ENCODE measurements at places on chromosomes 16 and 17.
A peak's percentile ranks its signal among the peaks of the same experiment; 100 is the strongest.

DNA sequence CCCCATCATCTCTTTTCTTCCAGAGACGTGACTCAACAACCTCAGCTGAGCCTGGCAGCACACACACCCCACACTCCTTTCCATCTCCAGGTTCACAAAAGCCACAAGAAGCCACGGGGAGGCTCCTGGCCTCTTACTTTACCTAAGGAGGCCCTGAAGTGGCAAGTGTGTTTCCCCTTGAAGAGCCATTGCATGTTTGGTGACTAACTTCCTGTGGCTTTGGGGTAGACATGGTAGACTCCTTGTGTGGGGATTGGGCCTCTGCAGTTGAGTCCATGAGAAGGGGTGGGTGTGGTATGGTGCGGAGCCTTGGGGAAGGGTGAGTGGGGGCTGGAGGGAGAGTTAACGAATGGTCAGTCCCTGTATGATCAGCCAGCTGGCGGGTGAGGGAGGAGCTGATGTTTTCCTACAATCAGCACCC, 24.2 kb downstream of the SAP30BP start:
- DNase-seq = peak; percentile 37

GRCh38 chr17:1546292-1546922, 16.2 kb downstream of the PITPNA start:
- no peak for DNase-seq

GRCh38 chr16:22614271-22614947, 103.7 kb downstream of the NPIPB5 start:
- DNase-seq = no peak

DNA sequence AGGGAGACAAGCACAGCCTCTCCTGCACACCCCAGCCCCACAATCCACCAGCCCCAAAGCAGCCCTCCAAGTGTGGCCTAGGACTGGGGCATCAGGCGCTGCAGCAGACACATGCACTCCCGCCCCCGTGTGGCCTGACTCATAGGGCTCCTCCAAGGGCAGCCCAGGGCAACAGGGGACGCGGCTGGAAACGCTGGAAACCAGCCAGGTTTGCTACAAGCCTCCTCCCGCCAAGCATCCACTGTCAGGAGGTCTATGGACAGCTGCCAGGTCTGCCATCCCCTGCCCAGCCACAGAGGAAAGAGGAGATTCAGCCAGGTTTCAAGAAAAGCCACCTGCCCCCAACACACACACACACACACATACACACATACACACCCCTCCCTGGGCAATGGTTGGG, 25.8 kb downstream of the SRCIN1 start:
- no peak for DNase-seq

DNA sequence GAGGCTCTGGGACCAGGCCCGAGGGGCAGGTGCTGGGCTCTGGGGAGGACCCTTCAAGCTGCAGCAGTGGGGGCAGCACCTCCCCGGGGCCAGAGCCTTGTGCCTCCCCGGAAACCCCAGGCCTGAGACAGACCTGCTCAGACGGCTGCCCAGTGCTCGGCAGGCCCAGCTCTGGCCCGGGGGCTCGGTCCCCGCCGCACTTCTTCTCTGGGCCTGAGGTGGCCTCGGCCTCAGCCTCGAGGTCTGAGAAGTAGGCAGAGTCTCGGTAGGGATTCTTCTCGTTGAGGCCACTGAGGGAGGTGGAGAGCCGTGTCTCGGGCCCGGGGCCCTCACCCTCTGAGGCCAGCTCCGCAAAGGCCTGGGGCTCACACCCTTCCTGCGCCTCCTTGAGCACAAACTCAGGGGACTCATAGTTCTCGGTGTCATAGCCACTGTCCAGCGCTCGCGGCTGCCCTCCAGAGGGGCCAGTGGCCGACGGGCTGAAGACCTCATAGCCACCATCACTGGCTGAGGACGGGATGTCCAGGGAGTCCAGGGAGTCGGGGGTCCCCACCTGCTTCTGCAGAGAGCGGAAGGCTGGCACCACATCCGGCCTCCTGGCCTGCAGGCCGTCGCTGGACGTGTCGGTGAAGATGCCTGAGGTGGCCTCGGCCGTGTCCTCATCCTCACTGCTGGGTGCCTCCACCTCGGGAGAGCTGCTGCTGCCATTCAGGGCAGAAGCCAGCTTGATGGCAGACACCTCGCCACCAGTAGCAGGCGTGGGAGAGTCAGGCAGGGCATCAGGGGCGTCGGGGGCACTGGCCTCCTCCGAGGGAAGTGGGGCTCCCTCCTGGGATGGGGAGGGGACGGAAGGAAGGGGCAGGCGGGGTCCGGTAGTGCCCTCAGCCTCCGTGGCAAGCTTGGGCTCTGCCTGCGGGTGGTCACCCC, 44.3 kb upstream of the PVALEF start:
- DNase-seq = no peak

GRCh38 chr16:89712274-89712781, 8.4 kb downstream of the VPS9D1 start:
- no peak for DNase-seq

DNA sequence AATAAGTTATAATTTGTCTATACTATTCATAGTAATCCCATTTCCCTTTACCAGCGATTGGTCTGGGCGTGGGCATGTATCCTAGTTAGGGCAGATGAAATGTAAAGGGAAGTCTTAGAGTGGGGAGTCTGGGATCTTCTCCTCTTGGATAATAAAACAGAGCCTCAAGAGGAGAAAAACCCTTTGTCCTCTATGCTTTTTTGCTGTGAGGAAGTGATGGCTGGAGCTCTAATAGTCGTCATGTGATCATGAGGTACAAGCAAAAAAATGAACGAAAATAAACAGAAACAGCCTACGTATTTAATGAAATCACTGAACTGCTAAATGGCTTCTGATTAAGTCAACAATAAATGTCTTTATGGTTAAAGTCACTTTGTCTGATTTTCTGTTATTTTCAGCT, 26.8 kb downstream of the EFCAB5 start:
- DNase-seq = no peak

DNA sequence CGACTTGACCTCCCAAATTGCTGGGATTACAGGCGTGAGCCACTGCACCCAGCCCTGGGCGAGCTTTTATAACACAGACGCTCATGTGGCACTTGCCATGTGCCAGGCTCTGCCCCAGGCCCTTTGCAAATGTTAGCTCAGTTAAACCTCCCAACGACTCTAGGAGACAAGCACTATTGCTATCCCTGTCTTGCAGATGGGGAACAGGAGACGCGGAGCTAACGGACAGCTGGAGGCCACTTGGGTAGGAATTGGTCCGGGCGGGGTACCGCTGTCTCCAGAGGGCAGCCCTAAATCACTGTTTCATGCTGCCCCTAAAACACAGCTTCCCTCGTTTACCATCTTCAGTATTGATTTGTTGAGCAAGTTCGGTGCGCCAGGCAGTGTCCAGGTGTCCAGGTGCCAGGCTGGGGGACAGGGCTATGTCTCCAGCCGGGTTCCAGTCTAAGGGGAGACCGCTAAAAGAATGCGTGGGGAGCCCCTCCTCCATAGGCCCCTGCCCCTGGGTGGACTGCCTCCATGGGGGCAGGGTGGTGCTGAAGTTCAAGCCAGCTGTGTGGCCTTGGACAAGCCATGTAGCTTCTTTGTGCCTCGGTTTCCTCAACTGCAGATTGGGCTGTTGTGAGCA, 23.7 kb downstream of the TMEM235 start:
- DNase-seq = no peak

- DNase-seq = no peak
Measured at GRCh38 chr17:72640415-72641165, 451.9 kb downstream of the SLC39A11 start.

DNA sequence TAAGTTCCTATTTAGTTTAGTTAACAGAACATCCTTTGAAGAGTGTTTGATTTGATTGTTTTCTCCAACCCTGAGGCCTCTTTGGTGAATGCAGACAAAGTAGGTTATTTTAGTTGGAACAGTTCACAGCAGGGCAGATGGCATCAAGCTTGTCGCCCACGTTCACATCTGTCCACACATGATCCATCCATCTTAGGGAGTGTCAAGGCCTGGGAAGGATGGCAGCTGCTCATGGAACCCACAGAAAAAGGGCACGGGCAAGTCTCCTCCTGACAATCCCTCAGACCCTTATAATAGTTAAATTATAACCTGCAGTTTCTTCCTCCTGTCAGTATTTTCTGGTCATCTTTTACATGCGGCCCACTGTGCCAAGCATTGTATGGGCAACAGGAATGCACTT, 60.2 kb downstream of the KNOP1 start:
- no peak for DNase-seq

DNA sequence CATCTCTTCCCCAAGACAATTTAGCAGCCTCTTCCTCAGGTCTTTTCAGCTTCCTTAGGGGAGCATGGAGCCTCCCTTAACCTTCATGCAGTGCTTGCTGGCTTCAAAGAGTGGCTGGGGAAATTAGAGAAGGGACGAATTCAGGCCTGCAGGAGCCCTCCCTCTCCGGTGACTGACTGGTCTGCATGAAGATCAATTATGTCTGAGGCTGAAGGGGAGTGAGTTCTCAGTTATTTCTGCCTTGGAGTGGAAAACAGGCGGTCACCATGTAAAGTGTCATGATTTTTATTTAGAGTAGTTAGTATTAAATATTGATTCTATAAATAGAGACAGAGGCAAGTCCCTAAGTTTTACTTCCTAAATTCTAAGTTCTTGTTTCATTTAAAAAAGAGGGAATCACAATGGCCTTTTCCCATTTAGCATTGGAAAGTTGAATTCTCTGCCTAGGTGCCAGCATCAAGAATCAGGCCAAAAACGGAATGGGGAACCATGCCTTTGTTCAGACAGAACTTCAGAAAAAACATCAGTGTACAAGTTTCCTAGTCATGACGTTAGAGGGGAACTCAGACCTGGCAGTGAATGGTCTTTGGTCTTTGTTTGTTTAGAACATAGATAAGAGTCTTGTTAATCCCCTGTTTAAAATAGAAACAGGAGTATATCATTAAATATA, 4.4 kb downstream of the GABARAPL2 start:
- no peak for DNase-seq

- no peak for DNase-seq
Measured at GRCh38 chr16:30016555-30017276, 5.9 kb upstream of the DOC2A start.

DNA sequence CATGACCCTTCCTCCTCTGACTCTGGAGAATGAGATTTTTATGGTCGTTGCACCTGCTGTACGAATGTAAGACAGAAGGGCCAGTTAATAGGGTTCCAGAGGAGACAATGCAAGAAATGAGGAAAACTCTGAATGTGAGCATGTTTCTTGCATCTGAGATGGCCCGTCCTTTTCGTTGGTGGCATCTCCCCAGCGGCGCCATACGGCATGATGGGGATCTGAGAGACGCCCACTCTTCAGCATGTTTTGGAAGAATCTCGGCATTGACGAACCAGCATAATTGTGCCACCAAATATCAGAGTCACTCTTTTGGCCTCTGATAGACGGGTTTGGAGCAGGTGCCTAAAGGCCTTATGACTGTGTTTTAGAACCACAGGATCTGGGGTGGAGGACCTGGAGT, 126.5 kb upstream of the RCVRN start:
- no peak for DNase-seq

DNA sequence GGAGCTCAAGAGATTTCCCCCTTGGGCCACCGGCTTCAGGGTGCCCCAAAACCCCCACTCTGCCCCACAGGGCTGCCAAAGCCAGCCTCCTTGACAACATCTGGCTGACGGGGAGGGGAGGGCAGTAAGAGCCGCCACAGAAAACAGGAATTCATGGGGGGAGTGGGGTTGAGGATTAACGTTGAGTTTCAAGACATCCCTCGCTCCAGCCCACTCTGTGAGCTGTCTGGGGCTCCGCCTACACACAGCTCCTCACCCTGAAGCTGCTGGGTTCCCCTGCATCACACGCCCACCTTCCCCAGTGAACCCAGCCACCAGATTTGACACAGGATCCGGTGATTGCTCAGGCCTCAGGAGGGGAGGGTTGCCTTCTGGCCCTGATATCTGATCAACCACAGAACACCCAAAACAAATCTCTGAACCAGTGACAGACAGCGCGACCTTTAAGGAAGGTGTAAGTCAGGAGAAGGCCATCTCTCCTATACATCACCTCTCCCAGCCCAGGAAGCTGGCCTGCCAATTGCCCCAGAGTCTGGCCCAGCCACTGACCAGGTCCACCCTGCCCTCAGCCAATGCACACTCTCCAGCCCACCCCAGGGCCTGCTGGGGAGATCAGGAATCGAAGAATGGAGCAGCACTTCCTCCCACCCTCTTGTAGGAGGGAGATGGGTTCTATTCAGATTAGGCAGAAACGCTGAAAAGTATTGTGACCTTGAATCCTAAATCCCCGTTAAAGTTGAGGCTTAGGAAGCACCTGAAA, 132.1 kb downstream of the CLEC16A start:
- DNase-seq = peak; percentile 73

DNA sequence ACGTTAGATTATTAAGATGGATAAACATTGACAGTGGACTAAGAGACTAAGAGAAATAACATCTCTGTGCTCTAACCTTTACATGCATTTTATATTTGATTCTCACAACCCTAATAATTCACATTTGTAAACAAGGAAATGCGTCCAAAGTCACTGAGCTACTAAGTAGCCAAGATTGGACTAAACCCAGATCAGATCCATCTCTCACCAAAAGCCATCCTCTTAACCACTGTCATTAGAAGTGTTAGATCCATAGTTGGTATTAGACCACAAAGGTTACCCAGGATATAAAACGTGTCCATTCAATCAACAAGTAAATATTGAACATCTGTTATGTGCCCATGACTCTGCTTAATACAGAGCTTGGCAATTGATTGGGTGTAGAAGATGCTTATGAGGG, 5.2 kb downstream of the HSD17B2 start:
- DNase-seq = no peak

- peak; percentile 74 for DNase-seq
Measured at GRCh38 chr17:74210191-74211140, 2.9 kb upstream of the TTYH2 start.

- DNase-seq = no peak
Measured at GRCh38 chr16:47033176-47033575, 59.7 kb upstream of the DNAJA2 start.

DNA sequence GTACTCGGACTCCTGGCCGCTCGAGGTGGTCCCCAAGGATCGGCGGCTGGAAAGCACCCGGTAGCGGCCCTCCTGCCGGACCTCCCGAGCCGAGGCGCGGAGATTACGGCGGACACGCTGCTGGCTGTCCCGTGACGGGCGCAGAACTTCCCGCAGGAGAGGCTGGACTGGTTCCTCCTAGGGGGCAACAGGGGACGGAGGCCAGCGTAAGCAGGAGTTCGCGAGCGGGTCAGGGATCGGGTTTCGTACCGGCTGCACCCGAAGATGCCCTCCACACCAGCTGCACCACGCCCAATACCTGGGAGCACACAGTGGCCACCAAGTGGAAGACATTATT, 341 bp downstream of the SLC7A6OS start:
- DNase-seq = no peak

GRCh38 chr17:15913826-15914225, 31.1 kb upstream of the ADORA2B start:
- DNase-seq = no peak

- DNase-seq = peak; percentile 46
Measured at GRCh38 chr17:77127735-77128361, 12.9 kb upstream of the SEC14L1 start.

- DNase-seq = no peak
Measured at GRCh38 chr16:85361441-85362118, 249.3 kb upstream of the CIBAR2 start.

GRCh38 chr17:9874722-9875121, 30.3 kb downstream of the RCVRN start:
- DNase-seq = no peak

All from stimulated activated CD4-positive, alpha-beta T cell treated with anti-CD3 and anti-CD28 coated beads, Interleukin-4, amount 100 ng/mL, for 48 hours (primary cell).